ENCODE measurements at places on chromosomes 2 and 18. TPM values are rescaled to one million over a fixed set of nuclear protein-coding genes. Genes with fewer than 3 reads are reported as not detected.

- DNase-seq, result no peak
These were observed 378.3 kb downstream of the MTX2 start for GRCh38 chr2:176647325-176648165.

DNA sequence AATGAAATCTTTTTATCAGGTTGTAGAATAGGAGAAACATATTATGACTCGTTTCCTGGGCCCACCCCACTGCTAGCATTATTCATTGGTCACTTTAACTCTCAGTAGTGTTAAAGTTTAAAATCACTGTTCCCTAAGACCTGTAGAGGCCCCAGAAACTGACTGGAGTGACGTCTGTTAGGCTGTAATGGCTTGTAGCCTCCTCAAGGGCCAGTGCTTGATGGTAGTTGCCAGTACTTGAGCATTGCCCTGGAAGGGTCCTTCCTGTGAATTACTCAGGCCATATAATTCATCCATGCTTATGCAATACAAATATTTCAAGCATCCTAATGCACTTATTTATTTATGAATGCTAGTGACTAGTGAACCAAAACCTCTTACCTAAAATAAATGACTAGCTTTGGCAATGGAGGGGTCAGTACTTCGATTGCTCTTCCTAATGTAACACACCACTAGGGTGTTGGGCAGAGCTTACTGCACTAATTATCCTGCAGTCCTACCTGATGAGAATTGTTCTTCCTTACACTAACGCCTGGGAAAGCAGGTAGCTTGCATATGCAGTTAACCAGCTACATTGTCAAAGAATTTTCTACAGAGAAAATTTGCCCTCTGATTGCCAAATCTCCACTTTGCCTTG, 31.2 kb downstream of the ARHGAP25 start:
- DNase-seq, result no peak

- DNase-seq, result no peak
These were observed 1.9 kb downstream of the ORMDL1 start for GRCh38 chr2:189782221-189782671.

DNA sequence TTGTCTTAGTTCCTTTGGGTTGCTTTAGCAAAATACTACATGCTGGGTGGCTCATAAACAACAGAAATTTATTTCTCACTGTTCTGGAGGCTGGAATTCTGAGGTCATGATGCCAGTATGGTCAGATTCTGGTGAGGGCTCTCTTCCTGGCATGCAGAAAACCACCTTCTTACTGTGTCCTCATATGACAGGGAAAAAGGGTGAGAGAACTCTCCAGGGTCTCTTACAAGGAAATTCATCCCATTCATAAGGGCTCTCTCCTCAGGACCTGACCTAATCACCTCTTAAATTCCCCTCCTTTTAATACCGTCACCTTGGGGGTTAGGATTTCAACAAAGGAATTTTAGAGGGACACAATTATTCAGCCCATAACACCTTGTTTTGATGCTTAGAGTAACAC, 243.1 kb upstream of the TNP1 start:
- DNase-seq, result no peak

DNA sequence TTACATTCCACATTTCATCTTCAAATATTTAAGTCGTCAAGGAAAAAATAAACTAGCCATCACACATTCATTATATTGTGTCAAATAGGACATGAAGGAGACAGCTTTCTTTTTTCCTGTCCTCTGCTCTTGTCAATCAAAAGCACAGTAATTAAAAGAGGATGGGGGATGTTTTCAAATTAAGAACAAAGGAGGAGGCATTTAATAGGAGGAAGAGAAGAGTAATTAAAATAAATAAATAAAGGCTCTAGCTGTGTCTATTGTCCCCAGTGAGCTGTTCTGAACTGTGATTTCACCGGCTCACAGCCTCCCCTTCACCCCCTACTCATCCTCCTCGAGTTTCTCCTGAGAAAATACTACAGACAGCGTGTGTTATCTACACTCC, 1377.1 kb upstream of the PIK3C3 start:
- no peak for DNase-seq

- DNase-seq, result no peak
These were observed 80.2 kb upstream of the NFU1 start for GRCh38 chr2:69517410-69517809.

- no peak for DNase-seq
These were observed 404.0 kb downstream of the ADCYAP1 start for GRCh38 chr18:1308686-1309085.

The TLX2 gene
- polyA plus RNA-seq, result not detected

All from hindlimb muscle (tissue), 1 donor.